ENCODE measurements at places on chromosomes 11 and 22. TPM values are rescaled to one million over a fixed set of nuclear protein-coding genes. Genes with fewer than 3 reads are reported as not detected.

DNA sequence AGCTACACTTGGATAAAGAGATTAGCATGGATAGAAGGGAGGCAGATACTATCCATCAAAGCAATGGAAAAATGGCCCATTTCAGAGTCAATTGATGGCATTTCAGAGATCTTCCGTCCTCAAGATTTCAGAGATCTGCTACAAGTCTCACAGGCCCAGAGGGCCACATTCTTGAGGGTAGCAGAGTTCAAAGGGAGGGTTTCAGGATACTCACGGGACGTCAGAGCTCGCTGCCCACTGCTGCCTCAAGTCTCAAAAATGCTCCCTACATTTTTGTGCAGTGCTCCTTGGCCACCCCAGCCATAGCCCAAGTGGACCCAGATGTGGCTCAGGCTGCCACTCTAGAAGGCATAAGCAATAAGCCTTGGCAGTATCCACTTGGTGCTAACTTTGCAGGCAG lies 24.9 kb downstream of the RTL6 start:
- no peak for DNase-seq

- no peak for DNase-seq
Measured at GRCh38 chr11:73245461-73245860, 26.7 kb upstream of the P2RY6 start.

DNA sequence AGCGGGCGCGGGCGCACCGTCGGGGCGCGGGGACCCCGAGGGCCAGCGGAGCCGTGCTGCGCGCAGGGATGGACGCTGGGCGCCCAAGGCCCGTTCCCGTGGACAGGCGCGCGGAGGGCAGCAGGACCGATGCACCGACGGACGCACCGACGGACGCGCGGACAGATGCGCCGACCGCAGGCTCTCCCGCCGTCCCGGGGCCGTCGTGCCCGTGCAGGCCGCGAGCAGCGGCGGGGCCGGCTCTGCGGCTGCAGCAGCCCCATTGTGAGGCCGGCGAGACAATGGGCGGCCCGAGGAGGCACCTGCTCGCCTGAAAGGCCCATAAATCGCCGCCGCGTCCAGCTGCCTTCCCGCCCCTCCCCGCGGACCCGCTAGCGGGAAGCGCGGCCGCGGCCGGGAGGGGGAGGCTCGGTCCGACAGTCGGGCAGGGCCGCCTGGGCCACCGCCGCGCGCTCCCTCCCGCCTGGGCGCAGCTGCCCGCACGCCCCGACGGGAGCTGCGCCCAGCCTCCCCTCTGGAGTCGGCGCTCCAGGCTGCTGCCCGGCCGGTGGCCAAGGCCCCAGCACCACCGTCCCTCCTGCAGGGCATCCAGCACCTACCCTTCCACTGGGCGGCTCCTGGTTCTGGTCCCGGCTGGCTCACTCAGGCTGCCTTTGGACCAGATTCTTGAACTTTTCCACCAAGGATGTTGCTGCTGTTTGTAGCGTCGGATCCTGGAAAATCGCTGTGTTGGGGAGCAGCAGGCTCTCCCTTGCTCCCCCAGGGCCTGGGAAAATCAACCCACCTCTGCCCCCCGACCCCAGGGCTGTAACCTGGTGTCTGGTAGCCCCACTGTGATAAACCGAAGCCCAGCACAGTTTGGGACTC lies 15.8 kb downstream of the CDKN1C start:
- no peak for DNase-seq

GRCh38 chr11:77778549-77778948 lies 42.0 kb downstream of the RSF1 start:
- no peak for DNase-seq

DNA sequence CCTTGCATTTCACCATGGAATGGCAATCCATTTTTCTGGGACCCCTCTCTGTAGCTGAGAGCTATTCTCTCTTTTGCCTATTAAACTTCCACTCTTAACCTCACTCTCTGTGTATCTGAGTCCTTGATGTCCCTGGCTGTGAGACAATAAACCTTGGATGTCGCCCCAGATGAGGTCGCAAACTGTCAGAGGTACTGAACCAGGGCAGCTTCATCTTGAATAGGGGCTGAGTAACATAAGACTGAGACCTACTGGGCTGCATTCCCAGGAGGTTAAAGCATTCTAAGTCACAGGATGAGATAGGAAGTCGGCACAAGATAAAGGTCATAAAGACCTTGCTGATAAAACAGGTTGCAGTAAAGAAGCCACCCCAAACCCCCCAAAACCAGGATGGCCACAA lies 68.0 kb downstream of the RSF1 start:
- peak; percentile 55 for DNase-seq

- no peak for DNase-seq
Measured at GRCh38 chr22:29145321-29146072, 60.2 kb upstream of the EMID1 start.

DNA sequence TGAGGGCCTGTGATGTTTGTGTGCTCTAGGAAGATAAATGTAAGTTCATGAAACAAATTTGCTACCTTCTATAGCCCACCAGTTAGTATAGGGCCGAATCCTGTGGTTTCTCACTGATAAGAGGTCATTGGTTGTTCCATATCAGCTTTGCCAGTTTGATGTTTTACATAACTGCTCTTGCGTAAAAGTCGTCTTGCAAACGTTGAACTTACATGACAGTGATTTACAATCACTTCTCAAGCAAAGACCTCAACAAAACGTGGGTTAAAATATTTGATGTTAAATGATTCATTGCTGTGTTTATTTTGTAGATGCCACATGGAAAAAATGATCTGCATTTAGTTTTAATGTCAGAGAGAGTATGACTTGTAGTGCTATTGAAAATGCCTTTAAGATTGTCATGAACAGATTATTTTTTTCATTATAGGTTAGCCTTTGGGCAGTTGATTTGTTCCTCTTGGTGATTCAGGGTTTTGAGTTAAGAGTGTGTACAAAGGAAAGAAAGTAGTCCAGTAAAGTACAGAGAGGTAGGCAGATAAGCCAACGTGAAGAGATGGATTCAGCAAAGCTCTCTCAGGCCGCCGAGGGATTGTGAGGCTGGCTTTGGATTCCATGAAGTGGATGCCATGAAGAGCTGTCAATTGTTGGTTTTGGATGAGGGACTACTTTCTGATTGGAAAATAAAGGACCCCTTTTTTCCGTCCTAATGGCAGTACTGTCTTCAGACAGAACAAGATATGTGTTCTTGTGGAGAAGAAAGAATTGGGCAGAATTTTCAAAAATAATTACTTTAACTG lies 2.6 kb downstream of the EWSR1 start:
- DNase-seq: no peak

GRCh38 chr11:34651551-34651950 lies 30.7 kb downstream of the EHF start:
- DNase-seq: no peak

The CNTF gene
- total RNA-seq: 0.73 TPM

GRCh38 chr11:78810559-78811009 lies 235.9 kb upstream of the NARS2 start:
- DNase-seq: no peak

The DCUN1D5 gene
- total RNA-seq: 24.0 TPM

DNA sequence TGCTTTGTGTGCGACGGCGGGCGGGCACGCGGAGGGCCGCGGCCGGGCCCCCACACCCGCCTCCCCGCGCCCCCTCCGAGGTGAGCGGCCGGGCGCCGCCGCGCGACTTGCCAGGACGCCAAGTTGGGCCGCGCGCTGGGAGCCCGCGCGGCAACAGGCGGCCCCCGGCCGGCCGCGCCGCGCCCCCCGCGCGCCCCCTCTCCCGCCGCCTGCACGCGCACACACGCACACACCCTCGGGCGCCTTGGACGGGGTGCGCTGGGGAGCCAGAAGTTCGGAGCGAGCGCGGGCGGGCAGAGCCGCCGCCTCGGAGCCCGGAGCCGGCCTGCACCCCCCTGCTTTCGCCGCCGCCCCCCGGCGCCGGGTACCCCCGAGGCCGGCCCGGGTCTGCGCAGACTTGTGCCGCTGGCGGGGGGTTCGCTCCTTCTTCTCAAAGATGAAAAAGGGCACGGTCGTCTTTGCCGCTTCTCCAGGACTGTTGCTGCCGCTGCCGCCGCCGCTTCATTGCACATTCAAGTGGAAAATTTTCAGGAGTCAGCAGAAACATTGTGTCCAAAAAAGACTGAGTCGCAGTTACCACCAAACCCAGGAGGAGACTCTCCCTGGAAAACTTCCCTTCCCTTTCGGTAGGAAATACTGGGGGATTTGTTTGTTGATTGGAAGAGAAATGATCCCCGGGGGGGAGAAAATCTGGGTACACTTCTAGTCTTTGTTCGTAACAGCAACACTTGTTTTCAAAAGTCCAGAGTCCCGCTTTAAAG lies 895 bp downstream of the TEAD1 start:
- peak; percentile 60 for DNase-seq

DNA sequence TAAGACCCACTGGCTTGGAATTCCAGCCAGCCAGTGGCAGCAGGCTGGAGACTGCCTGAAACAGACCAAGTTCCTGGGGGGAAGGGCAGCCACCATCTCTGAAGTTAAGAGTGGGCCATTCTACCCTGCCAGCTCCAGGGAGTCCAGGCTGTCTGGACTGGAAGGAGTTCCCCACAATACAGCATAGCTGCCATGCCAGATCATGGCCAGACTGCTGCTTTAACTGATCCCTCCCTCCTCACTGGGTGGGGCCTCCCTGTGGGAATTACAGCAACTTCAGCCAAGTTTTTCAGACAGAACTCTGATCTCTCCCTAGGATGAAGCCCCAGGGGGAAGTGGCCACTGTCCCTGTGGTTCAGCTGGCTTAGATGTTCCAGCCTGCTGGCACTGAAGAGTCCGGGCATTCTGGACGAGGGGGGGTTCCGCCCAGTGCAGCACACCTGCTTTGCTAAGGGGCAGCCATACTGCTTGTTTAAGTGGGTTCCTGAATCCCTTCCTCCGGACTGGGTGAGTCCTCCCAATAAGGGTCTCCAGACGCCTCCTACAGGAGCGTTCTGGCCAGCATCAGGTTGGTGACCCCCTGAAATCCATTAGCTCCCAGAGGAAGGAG lies 455.4 kb downstream of the DLG2 start:
- no peak for DNase-seq

The NXPE4 gene
- not detected for total RNA-seq

- DNase-seq: no peak
Measured at GRCh38 chr22:46449116-46449691, 88.2 kb downstream of the CELSR1 start.

The OR51E2 gene
- total RNA-seq: 0.13 TPM

The CCDC73 gene
- total RNA-seq: not detected

GRCh38 chr11:86161837-86162236 lies 82.7 kb upstream of the EED start:
- no peak for DNase-seq

DNA sequence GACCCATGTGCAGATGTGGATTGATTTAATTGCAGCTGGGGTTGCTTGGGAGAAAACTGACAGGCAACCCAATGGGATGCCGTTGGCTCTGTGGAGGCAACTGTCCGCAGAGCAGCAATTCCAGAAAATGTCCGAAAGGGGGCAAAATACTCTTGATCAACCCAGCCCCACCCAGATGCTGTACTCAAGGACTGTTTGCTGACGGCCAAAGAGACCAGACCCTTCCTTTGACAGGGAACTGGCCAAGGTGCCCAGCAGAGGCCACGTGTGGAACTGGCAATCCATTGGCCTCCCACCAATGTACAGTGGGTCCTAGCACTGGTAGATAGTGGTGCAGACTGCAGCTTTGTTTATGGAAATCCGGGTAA lies 29.7 kb upstream of the KCNA4 start:
- DNase-seq: no peak

The WEE1 gene
- 32.7 TPM for total RNA-seq

DNA sequence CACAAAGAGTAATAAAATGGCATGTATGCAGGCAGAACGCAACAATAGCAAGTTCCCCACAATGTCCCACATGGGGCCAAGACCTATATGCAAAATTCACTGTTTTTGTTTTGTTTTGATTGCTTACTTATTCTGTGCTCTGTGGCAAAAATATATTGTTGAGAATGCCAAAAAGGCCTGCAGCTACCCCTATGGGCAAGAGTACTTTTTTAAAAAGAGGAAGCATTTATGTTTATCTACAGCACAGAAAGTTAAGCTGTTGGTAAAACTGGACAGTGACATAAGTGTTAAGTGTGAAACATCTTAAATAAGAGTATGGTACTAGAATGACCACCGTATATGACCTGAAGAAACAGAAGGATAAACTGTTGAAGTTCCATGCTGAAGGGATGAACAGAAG lies 301.9 kb upstream of the ZC3H12C start:
- no peak for DNase-seq
